ENCODE measurements at places on chromosomes 7 and 10.

DNA sequence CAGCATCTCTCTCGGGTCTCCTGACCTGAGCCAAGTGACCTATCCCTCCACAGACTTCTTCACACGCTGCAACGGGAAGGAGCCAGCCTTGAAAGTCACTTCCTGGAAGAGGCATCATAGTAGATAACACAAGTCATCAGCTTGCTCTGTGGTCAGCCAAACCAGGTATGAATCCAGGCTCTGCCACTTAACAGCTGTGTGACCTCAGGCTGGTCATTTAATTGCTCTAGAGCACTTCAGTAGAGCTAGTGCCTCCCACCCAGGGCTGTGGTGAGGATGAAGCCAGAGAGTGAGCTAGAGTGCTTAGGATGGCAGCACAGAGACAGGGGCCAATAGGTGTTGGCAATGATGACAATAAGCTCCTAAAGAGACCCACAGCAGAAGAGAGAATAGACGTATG lies 247.7 kb upstream of the ZMIZ1 start:
- no peak for DNase-seq

GRCh38 chr7:72183835-72184234 lies 228.3 kb downstream of the CALN1 start:
- DNase-seq = no peak

DNA sequence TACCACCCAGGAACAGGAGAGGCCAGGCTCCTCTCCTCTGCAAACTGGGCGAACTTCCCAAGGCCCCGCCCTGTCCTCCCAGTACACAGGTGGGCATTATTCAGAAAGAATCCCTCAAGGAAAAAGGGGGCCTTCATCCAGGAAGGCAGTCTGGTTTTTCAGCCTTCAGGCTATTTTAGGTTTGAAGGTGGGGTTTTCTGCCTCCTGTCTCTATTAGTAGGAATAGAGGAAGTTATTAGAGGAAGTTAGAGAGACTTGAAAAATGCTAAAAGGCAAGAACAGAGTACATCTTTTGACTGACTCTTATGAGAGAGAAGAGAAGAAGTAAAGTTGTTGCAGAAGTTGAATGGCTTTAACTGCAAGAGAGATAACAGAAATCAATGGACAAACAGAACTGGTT lies 250.9 kb upstream of the SORCS1 start:
- DNase-seq = no peak

- DNase-seq = no peak
Observed at GRCh38 chr7:97270280-97270679, 152.8 kb downstream of the SDHAF3 start.

DNA sequence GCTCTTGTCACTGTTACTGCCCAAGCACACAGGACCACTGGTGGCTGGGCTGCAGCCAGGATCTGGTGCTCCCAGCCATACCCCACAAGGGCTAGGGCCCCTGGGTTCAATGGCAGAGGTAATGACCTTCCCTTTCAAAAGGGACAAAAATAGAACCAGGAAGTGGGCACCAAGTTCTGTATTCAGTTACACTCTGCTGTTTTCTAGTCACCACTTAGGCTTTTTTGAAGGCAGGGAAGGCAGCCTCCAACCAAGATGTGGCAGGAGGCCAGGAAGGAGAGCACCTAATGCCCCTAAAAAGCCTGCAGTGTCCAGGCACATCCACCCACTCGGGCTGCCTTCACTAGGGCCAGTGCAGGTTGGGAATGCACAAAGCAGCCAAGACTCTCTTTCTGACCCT lies 47.8 kb downstream of the NOD1 start:
- DNase-seq = no peak

DNA sequence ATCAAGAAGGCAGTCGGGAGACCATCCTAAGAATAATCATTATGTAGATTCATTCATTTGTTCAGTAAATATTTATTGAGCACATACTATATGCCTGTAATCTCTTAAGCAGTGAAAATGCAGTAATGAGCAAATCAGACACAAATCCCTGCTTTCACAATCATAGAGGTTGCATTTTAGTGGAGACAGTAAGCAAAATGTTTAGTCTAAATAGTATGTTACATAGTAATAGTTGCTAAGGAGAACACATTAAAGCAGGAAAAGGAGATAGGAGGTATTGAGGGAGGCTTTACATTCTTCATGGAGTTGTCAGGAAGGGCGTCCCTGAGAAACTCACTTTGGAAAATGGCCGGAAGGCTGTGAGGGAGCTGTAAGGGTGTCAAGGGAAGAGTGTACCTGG lies 79.9 kb downstream of the CDK14 start:
- DNase-seq = no peak

GRCh38 chr10:91140995-91141549 lies 79.4 kb upstream of the PCGF5 start:
- DNase-seq = no peak

- DNase-seq = no peak
Observed at GRCh38 chr7:90824386-90825307, 228.5 kb downstream of the CDK14 start.

- DNase-seq = no peak
Observed at GRCh38 chr7:134514663-134515062, 12.7 kb upstream of the AKR1B10 start.

DNA sequence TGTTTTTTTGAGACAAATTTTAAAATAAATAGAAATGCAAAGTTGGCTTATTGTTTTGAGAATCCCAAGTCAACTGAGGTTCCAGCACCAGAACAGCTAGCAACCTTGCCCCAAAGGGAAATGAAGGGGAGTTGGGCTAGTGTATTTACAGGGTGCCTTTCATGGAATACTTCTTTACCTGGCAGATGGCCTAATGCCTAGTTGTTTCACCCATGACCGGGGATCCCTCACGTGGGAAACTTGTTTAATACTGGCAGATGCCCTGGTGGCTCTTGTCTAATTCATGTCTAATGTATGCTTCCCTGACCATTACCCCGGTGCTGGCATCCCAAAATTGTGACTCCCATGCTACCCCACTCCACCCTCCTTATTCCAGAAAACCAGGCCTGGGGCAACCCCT lies 861.1 kb upstream of the ZWINT start:
- no peak for DNase-seq

- peak; percentile 81 for DNase-seq
Observed at GRCh38 chr7:102425639-102426267, 7.6 kb upstream of the ORAI2 start.

DNA sequence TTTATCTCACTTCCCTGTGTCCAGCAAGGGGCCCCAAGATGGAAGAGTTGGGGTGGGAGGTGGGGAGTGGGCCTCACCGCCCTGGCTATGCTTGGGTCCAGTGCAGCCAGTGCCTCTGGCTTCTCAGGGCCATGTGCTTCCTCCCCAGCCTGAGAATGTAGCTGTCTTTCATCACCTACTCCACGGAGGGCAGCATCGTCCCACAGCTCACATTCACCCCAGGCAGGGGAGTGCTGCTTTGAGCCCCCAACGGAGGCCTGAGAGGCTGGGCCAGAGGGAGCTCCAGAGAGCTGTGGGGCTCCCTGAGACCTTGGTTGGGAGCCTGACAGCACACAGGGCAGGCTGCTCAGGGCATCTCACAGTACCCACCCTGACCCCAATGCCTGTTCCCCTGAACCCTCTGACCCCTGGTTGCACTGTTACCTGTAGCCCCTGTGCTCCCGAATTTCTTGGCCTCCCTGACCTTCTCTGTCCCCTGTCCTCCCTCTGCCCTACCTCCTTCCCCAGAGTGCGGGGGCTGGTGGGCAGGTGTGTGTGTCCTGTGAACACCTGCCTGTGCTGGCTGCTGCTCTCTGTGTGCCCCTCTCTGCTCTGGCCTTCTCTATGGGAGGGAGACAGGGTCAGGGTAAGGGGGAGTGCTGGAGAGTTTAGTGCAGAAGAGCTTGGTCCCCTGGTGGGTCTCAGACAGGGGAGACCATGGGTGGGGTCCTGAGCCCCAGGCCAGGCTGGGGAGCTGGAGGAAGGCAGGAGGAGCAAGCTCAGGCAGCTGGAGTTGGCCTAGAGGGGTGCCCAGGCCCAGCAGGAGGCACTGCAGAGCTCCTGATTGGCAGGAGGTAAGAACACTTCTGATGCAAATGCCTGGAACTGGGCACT lies 19.6 kb upstream of the ZNF488 start:
- DNase-seq = no peak

DNA sequence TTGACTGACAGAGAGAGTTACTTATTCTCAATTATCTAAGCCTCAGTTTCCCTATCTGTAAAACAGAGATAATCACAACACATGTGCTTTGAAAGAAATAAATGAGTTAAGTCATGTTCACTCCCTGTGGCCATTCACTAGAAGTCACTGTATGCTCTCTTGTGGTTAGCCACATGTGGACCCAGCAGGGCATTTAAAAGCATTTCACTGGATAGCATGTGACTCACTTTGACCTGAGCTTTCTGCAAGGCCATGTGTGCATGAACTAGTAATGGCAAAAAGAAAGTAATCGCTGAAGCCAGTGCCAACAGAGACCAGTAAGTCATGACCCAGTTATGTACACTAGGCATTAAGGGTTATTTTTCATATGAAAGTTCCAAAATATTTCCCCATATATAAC lies 557.0 kb upstream of the IGFBP3 start:
- no peak for DNase-seq

GRCh38 chr7:44962483-44963251 lies 16.1 kb downstream of the MYO1G start:
- no peak for DNase-seq

GRCh38 chr10:97065128-97065527 lies 120.6 kb downstream of the SLIT1 start:
- DNase-seq = no peak

GRCh38 chr7:148461392-148462179 lies 129.0 kb upstream of the C7orf33 start:
- DNase-seq = no peak

DNA sequence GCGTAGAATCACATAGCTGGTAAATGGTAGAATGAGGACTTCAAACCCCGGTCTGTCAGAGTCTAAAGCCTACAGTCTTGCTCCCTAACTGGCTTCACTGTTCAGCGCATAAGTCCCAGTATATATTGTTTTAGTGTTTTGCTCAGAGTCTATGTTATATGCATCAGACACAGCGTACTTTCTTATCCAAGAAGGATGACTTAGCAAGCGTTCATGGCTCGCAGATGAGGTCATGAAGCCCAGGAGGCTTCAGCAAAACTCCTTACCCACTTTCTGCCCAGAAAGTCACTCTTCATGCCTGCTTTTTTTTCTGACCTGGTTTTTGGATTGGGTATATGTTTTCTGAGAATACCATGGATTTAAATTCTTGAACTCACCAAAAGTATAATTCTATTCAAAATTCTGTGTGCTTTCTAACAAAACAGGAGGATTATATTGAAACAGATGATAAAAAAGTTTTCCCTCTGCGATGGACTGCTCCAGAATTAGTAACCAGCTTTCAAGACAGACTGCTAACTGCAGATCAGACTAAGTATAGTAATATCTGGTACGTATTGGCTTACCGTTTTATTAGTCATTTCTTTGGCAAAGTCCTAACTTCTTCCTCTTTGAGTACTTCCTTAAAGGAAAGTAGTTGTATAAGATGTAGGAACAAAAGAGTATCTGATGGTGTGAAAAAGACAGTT lies 24.6 kb upstream of the BHLHA15 start:
- DNase-seq = no peak

DNA sequence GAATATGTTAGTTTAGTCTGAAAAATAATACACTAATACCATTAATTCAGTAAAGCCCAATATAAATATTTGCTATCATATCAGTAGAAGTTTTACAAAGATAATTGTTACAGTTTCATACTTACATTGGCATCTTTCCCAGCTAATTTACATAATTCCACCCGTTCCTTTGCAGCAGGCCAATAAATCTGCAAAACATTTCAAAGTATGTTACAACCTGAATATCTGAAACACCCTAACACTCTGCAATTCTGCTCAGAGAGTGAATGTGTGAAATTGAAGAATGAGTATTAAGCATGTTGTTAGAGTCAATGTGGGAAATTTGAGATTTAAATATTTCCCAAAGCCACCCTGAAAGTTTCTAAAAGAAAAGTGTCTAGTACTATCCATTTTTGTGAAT lies 105.5 kb downstream of the SEMA3D start:
- DNase-seq = no peak

- DNase-seq = no peak
Observed at GRCh38 chr7:142983825-142984224, 21.7 kb upstream of the KEL start.

DNA sequence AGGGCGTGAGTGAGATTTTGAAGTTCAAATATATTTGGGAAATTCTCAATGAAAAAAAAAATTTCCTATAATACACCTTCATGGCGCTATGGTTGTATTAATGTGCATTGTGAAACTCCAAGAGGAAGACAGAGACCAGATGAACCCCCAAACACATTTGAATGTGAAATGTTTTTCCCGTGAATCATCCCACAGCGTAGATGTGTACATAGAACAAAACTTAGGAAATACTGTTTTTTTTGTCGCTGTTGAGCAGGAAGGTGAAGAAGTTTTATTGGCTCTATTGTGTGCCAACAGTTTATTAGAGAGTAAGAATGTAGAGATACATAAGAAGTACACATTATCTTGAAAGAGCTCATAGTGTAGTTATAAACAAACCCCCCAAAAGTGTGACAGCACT lies 134.0 kb downstream of the KCND2 start:
- no peak for DNase-seq

- DNase-seq = no peak
Observed at GRCh38 chr7:33128631-33128989, 754 bp upstream of the BBS9 start.

GRCh38 chr10:99368646-99369045 lies 39.5 kb downstream of the CNNM1 start:
- no peak for DNase-seq

GRCh38 chr10:37711617-37712488 lies 145.6 kb downstream of the ZNF248 start:
- DNase-seq = no peak

- DNase-seq = no peak
Observed at GRCh38 chr7:1654738-1655475, 15.2 kb upstream of the ELFN1 start.

DNA sequence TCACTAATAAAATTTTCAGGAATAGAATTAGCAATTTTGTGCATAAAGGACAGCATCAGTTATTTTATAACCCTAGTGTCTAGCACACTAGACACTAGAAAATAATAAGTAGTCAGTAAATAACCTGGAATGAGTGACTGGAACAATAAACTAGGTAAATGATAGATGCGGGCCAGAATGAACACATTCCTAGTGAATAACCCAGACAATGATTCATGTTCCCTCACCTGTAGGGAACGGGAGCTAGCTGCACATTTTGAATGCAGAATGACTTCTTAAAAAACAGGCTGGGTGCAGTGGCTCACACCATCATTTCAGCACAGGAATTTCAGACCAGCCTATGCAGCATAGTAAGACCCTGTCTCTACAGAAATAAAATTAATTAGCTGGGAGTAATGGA lies 3.2 kb upstream of the ATOH7 start:
- no peak for DNase-seq

GRCh38 chr7:130380861-130381455 lies 664 bp downstream of the CPA1 start:
- no peak for DNase-seq

- DNase-seq = no peak
Observed at GRCh38 chr10:61907587-61907986, 6.1 kb downstream of the ARID5B start.

- no peak for DNase-seq
Observed at GRCh38 chr10:83287374-83287773, 851.9 kb upstream of the GHITM start.

- no peak for DNase-seq
Observed at GRCh38 chr7:68676813-68677535, 921.3 kb upstream of the AUTS2 start.

All from activated CD4-positive, alpha-beta T cell treated with anti-CD3 and anti-CD28 coated beads, Interleukin-2, amount 50 U/mL, for 4 hours (primary cell).